ENCODE measurements at places on chromosomes 6 and 20. TPM values are rescaled to one million over a fixed set of nuclear protein-coding genes. Genes with fewer than 3 reads are reported as not detected.

DNA sequence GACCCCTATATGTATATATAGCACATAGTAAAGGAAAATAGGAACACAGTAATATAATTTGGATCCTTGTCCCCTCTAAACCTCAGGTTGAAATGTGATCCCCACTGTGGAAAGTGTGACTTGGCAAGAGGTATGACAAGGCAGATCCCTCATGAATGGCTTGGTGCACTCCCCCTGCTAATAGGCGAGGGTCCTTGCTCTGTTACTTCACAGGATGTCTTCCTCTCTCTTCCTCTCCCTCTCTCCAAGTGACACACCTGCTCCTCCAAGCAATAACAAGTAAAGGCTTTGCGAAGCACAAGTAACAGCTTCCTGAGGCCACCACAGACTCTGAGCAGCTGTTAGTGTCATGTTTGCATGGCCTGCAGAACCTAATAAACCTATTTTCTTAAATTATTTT is 16.4 kb downstream of the ROMO1 start:
- no peak overlapping the region for H3K27ac ChIP-seq
- H3K4me1 ChIP-seq, result peaks cover 16% of the 10 kb centered on the region
- H3K27me3 ChIP-seq, result no peaks in the 10 kb centered on the region
- no peak for DNase-seq
- no peak overlapping the region for H3K4me3 ChIP-seq

DNA sequence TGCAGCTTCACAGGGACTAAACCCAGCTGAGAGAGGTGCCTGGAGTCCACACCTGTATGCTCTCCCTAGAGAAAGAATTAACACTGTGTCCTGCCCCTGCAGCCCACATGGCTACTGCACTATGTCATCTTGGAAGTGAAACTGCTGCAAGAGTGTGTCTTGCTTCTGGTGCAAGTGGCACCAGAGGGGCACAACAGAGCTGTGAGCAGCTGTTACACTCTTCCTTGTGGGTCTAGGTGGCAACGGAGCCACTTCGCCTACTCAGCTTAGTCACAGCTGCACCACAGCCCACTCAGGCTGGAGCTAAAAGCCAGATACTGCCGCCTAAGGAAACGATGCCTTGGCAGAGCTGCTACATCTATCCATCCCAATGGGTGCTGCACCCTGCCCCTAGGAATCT is 391.4 kb downstream of the COL12A1 start:
- H3K4me3 ChIP-seq, result no peak overlapping the region
- no peaks in the 10 kb centered on the region for H3K27me3 ChIP-seq
- no peaks in the 10 kb centered on the region for H3K36me3 ChIP-seq
- no peak for DNase-seq
- no peak overlapping the region for H3K27ac ChIP-seq

GRCh38 chr6:111411978-111412566 is 70.9 kb downstream of the REV3L start:
- H3K4me3 ChIP-seq, result no peak overlapping the region
- no peaks in the 10 kb centered on the region for H3K36me3 ChIP-seq
- no peaks in the 10 kb centered on the region for H3K27me3 ChIP-seq
- peak overlapping the region; percentile 6 for H3K27ac ChIP-seq

DNA sequence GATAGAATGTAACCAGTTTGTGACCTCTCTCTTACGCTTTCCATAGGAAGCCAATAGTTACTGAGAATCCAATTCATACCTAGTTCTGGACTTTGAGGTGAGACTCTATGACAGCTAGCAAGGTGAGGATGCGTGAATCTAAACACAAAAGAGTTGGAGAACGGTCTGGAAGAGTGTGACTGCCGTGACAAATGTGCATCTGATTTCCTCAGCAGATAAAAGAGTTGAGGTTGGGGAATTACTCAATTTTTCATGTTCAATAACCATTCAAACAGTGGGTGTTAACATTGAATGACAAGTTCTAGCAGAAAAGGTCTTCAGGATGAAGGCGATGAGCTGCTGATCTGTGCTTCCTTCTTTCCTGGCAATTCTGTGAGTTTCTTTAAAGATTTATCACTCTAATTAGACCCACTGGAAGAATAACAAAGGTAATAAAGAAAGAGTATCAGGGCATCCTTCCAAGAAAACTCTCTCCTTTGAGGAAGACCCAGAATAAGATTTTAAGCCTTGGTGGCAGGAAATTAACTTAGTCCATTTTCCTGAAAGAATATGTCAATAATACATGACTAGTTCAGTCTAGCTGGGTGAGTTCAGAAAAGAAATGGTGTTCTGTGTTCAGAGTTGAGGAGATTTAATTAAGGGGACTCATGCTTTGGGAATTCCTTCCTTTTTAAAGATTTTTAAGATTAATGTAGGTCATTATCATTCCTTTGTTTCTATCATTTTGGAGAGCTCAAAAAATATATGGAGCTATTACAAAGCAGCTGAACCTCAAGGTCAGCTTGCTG is 24.5 kb downstream of the KIF3B start:
- no peak overlapping the region for H3K4me3 ChIP-seq
- no peaks in the 10 kb centered on the region for H3K27me3 ChIP-seq
- no peak overlapping the region for H3K27ac ChIP-seq
- H3K4me1 ChIP-seq, result peaks cover 2% of the 10 kb centered on the region
- H3K36me3 ChIP-seq, result no peaks in the 10 kb centered on the region

DNA sequence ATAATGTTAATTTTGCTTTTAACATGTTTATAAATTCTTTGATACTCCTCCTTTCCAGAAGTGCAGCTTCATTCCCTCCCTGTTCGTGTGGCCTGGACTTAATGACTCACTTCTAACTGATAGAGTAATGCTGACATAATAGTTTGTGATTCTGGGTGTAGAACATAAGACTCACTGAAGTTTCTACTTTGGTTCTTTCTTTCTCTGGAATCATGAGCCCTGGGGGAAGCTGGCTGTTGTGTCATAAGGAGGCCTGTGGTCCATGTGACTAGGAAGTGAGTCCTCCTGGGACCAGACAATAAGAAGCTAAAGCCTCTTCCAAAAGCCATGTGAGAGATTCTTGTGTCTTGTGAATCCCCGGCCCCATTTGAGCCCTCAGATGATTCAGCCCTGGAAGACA is 30.5 kb upstream of the HLA-G start:
- H3K4me3 ChIP-seq, result no peak overlapping the region
- H3K27me3 ChIP-seq, result peaks cover 30% of the 10 kb centered on the region

- no peaks in the 10 kb centered on the region for H3K36me3 ChIP-seq
- H3K27me3 ChIP-seq, result no peaks in the 10 kb centered on the region
- DNase-seq, result no peak
- no peak overlapping the region for H3K4me3 ChIP-seq
- no peak overlapping the region for H3K27ac ChIP-seq
Observed at GRCh38 chr6:97240222-97240621, 42.8 kb downstream of the MMS22L start.

GRCh38 chr6:97925504-97925903 is 642.5 kb upstream of the MMS22L start:
- H3K4me3 ChIP-seq, result no peak overlapping the region
- DNase-seq, result no peak
- no peaks in the 10 kb centered on the region for H3K27me3 ChIP-seq
- H3K27ac ChIP-seq, result no peak overlapping the region
- H3K36me3 ChIP-seq, result no peaks in the 10 kb centered on the region

- H3K4me3 ChIP-seq, result no peak overlapping the region
- no peaks in the 10 kb centered on the region for H3K36me3 ChIP-seq
- no peaks in the 10 kb centered on the region for H3K4me1 ChIP-seq
- DNase-seq, result no peak
Observed at GRCh38 chr20:40713508-40713907, 24.5 kb upstream of the MAFB start.

GRCh38 chr6:63844287-63844686 is 208.7 kb downstream of the PHF3 start:
- no peaks in the 10 kb centered on the region for H3K4me1 ChIP-seq
- no peak overlapping the region for H3K27ac ChIP-seq
- no peak for DNase-seq
- no peaks in the 10 kb centered on the region for H3K36me3 ChIP-seq

- no peak overlapping the region for H3K4me3 ChIP-seq
- no peak for DNase-seq
- no peaks in the 10 kb centered on the region for H3K27me3 ChIP-seq
- H3K4me1 ChIP-seq, result no peaks in the 10 kb centered on the region
- peak overlapping the region; percentile 44 for H3K27ac ChIP-seq
Observed at GRCh38 chr20:62133051-62133845, 9.9 kb downstream of the PSMA7 start.

- H3K4me3 ChIP-seq, result no peak overlapping the region
- H3K27me3 ChIP-seq, result peaks cover 12% of the 10 kb centered on the region
- no peaks in the 10 kb centered on the region for H3K4me1 ChIP-seq
- no peaks in the 10 kb centered on the region for H3K36me3 ChIP-seq
- DNase-seq, result no peak
- no peak overlapping the region for H3K27ac ChIP-seq
Observed at GRCh38 chr20:20210327-20210726, 157.6 kb upstream of the INSM1 start.

DNA sequence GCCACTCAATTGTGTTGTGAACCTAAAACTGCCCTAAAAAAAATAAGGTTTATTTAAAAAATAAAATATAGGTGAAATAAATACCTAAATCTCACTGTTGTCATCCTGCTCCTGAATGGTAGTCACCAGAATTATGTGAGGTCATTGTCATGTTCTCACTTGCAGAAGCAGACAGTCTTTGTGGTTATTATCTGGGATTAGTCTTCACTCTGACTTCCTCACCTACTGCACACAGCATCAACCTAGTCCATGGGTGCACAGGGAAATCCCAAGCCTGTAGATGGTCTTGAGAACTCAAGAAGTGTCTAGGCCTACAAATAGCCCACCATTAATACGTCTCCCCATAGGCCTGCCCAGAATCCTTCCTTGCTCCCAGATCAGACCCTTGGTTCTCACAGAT is 97.0 kb downstream of the FOXF2 start:
- H3K4me3 ChIP-seq, result no peak overlapping the region
- no peaks in the 10 kb centered on the region for H3K36me3 ChIP-seq

- no peaks in the 10 kb centered on the region for H3K4me1 ChIP-seq
- H3K27me3 ChIP-seq, result no peaks in the 10 kb centered on the region
- peaks cover 27% of the 10 kb centered on the region for H3K36me3 ChIP-seq
- no peak for DNase-seq
- H3K4me3 ChIP-seq, result no peak overlapping the region
- no peak overlapping the region for H3K27ac ChIP-seq
Observed at GRCh38 chr20:33635341-33635740, 26.8 kb upstream of the C20orf144 start.

GRCh38 chr20:40154514-40154913 is 534.5 kb downstream of the MAFB start:
- H3K27me3 ChIP-seq, result no peaks in the 10 kb centered on the region
- no peak overlapping the region for H3K4me3 ChIP-seq
- no peaks in the 10 kb centered on the region for H3K4me1 ChIP-seq
- DNase-seq, result no peak
- no peak overlapping the region for H3K27ac ChIP-seq

- H3K4me3 ChIP-seq, result peak within 1 kb of the TSS; percentile 66
- no peaks in the 10 kb centered on the region for H3K36me3 ChIP-seq
- peak; percentile 95 for DNase-seq
- peaks cover 65% of the 10 kb centered on the region for H3K4me1 ChIP-seq
Observed at GRCh38 chr6:31660381-31661261, at the start of gene C6orf47. TSS of gene C6orf47 (minus strand) at chr6:31660778. CDS start at chr6:31659947, 831 bp downstream.

GRCh38 chr6:153140299-153140698 is 9.2 kb upstream of the RGS17 start:
- H3K4me1 ChIP-seq, result no peaks in the 10 kb centered on the region
- no peak overlapping the region for H3K27ac ChIP-seq
- no peak overlapping the region for H3K4me3 ChIP-seq
- no peak for DNase-seq

Gene SIRPD
- not detected for total RNA-seq

Gene MDFI
- 2.9 TPM for total RNA-seq

Gene ID1
- total RNA-seq, result 114 TPM
